ENCODE measurements at places on chromosomes 12 and 14. TPM values are rescaled to one million over a fixed set of nuclear protein-coding genes. Genes with fewer than 3 reads are reported as not detected.

- no peaks in the 10 kb centered on the region for H3K27me3 ChIP-seq
- no peak for DNase-seq
- no peak overlapping the region for H3K4me3 ChIP-seq
- H3K4me1 ChIP-seq, result no peaks in the 10 kb centered on the region
- H3K36me3 ChIP-seq, result no peaks in the 10 kb centered on the region
- H3K27ac ChIP-seq, result no peak overlapping the region
Observed at GRCh38 chr12:5554711-5555110, 122.8 kb downstream of the NTF3 start.

OR4K13 gene
- not detected for total RNA-seq

RAD51AP1 gene
- total RNA-seq, result 0.58 TPM

- DNase-seq, result no peak
- H3K27me3 ChIP-seq, result no peaks in the 10 kb centered on the region
- H3K4me1 ChIP-seq, result no peaks in the 10 kb centered on the region
- no peaks in the 10 kb centered on the region for H3K36me3 ChIP-seq
Observed at GRCh38 chr12:84689638-84690037, 223.0 kb downstream of the SLC6A15 start.

DPY19L2 gene
- 0.93 TPM for total RNA-seq

DNA sequence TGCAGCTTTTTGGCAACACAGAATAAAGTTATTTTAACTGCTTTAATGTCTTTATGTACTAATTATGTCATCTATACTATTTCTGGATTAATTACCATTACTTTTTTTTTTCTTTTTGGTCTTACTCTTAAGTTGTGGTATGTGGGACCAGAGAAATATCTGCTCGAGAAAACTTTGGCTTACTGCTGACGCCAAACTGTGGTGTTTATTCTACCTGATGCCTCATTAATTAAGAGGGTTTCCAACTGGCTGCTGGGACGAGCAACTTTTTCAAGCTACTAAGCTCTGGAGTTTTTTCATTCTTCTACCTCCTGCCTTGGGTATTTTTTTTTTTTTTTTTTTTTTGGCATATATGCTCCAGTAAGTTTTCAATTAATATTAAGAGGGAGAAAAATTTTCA lies 1257.5 kb downstream of the FSCB start:
- no peaks in the 10 kb centered on the region for H3K27me3 ChIP-seq
- H3K4me1 ChIP-seq, result no peaks in the 10 kb centered on the region
- no peak overlapping the region for H3K4me3 ChIP-seq
- DNase-seq, result no peak
- no peak overlapping the region for H3K27ac ChIP-seq

Data from CD4-positive, alpha-beta memory T cell (primary cell).